ENCODE measurements at places on chromosomes 11 and 22. TPM values are rescaled to one million over a fixed set of nuclear protein-coding genes. Genes with fewer than 3 reads are reported as not detected.
A peak's percentile ranks its signal among the peaks of the same experiment; 100 is the strongest.

DNA sequence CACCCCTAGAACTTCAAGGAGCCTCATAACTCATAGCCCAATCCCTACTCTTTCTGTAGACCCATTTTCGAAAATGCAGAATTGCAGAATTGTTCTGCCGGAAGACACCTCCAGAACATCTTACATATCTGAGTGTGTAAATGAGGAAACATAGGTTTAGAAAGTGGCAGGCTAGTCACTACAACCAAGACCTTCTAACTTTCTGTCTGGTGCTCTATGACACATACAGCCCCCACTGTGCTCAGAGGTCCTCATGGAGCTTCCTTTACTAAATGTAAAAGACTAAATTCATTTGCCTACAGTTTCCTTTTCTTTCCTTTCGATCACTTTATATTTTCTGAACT lies 132.1 kb upstream of the DDI1 start:
- no peak for DNase-seq

GRCh38 chr11:115464269-115464668 lies 39.9 kb downstream of the CADM1 start:
- DNase-seq = peak; percentile 48

- DNase-seq = no peak
Observed at GRCh38 chr11:65404210-65404609, 17.8 kb downstream of the FRMD8 start.

GRCh38 chr22:20154602-20155187 lies 3.8 kb upstream of the CCDC188 start:
- no peak for DNase-seq

Gene TECTA
- total RNA-seq = 0.11 TPM

Gene CELSR1
- total RNA-seq = 24.9 TPM

GRCh38 chr11:85946221-85946620 lies 91.0 kb downstream of the CCDC83 start:
- DNase-seq = no peak

- DNase-seq = no peak
Observed at GRCh38 chr11:130396965-130397364, 31.4 kb downstream of the ADAMTS8 start.

GRCh38 chr11:13939961-13940906 lies 22.3 kb upstream of the SPON1 start:
- DNase-seq = peak; percentile 35

GRCh38 chr22:28674121-28674563 lies 5.5 kb downstream of the TTC28 start:
- no peak for DNase-seq

DNA sequence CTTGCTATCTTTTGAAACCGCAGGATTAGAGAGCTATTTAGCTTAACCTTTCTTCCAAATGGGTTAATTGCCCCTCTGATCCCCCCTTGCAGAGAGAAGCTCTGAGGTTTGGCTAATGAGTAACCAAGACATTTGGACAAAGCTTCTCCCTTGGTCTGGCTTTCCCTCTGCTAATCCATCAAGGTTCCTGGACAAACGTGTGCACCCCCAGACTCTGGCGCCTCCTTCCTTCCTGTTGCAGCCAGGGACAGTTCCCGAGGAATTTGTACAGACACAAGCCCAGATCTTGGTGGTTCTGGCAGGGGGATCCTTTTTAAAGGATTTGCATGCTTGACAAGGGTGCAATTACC lies 1.6 kb downstream of the KIAA1671 start:
- no peak for DNase-seq

DNA sequence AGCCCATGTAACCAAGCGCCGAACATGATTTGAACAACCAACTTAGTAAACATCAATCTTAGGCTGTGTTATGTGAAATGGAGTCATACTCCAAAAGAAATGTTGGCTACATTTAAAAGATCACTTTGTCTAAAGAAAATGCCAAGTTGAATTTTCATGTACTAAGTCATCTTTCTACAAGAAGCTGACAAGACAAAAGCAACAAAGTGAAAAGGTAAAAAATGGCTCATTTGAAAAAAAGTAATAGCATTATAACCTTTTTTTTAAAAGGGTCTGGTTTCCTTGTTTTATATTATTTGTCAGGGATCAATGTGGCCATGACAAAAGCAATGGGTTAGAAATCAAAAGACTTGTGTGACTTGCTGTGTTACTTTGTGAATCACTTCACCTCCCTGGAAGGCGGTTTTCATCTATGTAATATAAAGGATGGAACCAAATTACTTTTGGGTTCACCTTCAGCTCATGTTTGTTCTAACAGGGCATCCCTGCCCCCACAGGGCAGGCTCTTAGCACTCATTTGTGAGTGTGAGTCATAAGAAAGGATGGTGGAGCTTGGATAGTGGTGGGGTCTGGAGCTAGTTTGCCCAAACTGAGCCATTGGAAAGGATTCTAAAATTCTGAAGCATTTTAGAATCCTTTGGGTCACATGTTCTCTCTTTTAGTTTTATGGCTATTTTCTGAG lies 131.9 kb upstream of the MTMR2 start:
- DNase-seq = no peak

Gene LARGE2
- 48.1 TPM for total RNA-seq

Gene DTX4
- total RNA-seq = 5.7 TPM

- DNase-seq = no peak
Observed at GRCh38 chr11:72908032-72908676, 93.9 kb downstream of the ATG16L2 start.

DNA sequence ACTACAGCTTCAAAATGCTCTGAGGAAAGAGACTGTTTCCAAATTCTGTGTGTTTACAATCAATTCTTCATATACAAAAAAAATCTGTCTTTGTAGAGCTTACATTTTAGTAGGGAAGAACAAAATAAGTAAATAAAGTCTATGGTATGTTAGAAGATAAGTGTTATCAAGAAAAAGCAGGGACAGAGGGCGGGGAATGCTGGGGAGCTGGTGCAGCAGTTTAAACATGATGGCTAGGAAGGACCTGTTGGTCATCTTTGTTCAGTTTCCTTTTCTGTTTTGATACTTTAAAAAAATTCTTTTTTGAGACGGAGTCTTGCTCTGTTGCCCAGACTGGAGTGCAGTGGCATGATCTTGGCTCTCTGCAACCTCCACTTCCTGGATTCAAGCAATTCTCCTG lies 16.1 kb downstream of the TMEM25 start:
- DNase-seq = no peak

- peak; percentile 89 for DNase-seq
Observed at GRCh38 chr11:73493956-73494598, 103.8 kb downstream of the FAM168A start.

DNA sequence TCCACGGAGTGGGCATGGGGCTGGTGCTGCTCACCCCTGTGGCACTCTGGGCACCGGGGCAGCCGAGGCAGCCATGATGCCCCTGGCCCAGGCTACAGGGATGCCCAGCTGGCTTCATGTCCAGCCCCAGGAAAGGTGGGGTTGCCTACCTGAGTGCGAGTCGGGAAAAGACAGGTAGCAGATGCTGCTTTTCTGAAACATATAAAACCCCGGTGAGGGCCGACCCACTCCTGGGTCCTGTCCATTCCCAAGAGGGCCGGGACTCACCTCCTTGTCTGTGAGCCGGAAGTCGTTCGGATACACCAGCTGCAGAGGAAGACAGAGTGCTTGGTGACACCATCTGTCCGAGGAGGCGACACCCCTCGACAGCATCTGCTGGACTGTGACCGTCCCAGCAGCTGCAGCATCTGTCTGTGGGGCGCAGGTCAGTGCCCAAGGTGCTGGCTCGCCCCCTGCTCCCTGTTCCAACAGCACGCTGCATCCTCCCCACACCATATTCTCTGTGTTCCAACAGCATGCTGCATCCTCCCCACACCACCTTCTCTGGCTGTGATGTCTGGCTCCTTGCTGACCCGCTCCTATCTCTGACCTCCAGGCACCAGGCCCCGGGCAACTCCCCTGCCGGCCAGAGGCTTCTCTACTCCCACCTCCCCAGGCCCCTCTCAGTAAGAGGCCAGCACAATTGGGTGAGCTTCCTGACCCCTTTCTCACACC lies 8.0 kb downstream of the DENND6B start:
- no peak for DNase-seq

Gene OR5D14
- not detected for total RNA-seq

GRCh38 chr11:67278939-67279588 lies 10.0 kb upstream of the ANKRD13D start:
- no peak for DNase-seq

GRCh38 chr11:62863687-62864335 lies 16.9 kb upstream of the SLC3A2 start:
- no peak for DNase-seq

Gene TSGA10IP
- total RNA-seq = not detected

- DNase-seq = no peak
Observed at GRCh38 chr11:19666951-19667350, 45.7 kb upstream of the NAV2 start.

Gene PTPRCAP
- 0.32 TPM for total RNA-seq

GRCh38 chr11:126466236-126467045 lies 111.0 kb downstream of the ST3GAL4 start:
- DNase-seq = no peak

- no peak for DNase-seq
Observed at GRCh38 chr11:134640971-134641968, 229.2 kb upstream of the B3GAT1 start.

GRCh38 chr11:10898003-10898762 lies 40.3 kb upstream of the ZBED5 start:
- DNase-seq = no peak

DNA sequence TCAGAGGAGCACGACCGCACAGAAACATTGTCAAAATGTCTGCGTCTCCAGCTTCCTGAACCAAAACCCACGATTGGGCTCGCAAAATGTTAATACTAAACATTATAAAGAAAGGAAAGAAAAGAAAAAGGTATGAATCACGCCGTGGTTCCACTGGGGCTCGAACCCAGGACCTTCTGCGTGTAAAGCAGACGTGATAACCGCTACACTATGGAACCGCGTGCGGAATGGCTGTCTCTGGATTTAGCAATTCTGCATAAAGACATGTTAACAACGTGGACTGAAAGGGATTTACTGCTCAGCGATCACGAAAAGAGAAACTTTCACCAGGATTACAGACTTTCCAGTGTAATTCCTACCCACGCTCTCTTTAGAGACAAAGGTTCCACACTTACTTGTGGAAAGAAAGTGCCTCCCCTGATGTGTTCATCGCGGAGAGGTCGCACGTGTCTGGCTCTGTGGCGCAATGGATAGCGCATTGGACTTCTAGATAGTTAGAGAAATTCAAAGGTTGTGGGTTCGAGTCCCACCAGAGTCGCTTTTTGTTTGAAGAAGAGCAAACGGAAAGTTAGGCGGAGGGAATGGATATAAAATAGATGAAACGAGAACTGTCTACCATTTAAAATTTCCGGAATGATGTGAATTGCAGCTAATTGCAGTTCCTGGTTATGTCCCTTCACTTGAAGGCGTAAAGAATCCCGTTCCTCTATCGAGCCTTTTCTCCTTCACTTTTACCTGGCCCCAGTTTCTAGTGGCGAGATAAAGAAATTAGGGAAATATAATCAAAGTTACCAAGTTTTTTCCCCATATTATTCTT lies 39.7 kb downstream of the OR4D9 start:
- DNase-seq = peak; percentile 90

Gene CHRM4
- not detected for total RNA-seq

DNA sequence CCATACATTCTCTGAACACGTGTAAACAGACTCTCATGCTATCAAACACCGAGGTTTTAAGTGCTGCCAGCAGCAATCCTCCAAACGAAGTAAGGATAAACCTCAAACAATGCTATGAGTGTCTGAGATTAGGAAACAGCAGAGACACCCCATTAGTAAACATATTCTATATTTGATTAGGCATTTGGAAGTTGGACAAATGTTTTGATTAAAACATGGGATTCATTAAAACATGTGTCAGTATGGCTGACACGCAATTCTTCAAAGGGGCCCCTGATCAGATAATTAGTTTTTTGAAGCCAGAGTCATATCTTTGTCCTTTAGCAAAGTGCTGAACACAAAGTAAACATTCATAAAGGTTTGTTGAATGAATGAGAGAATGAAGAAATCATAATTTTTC lies 33.2 kb upstream of the BLID start:
- DNase-seq = no peak

Gene SNX32
- total RNA-seq = 0.11 TPM

DNA sequence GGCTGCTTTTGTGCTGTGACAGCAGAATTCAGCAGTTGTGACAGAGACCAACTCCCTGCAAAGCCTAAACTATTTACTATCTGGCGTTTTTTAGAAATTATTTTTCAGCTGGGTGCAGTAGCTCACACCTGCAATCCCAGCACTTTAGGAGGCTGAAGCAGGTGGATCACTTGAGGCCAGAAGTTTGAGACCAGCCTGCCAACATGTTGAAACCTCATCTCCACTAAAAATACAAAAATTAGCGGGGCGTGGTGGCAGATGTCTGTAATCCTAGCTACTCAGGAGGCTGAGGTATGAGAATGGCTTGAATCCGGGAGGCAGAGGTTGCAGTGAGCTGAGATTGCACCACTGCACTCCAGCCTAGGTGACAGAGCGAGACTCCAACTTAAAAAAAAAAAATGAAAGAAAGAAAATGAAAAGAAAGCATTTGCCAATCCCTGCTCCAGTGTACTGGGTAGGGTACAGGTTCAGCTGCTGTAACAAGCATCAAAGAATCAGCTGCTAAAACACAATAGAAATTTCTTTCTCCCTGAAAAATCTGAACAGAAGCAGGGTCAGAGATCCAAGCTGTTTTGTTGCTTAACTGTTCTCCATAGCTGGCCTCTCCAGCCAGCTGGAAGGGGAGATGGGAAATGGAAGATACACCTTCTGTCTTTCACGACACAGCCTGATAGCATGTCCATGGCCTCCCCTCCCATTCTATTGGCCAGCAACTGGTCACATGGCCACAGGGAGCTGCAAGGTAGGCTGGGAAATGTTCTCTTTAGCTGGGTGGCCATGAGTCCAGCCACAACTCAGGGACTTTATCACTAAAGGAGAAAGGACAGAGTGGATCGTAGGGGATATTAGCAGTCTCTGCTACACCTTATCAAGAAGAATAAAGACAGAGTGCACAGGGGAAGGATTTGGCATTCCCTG lies 8.5 kb upstream of the NCF4 start:
- DNase-seq = no peak

- no peak for DNase-seq
Observed at GRCh38 chr11:92364177-92364576, 139.6 kb downstream of the FAT3 start.

GRCh38 chr11:12131943-12132789 lies 21.8 kb downstream of the MICAL2 start:
- DNase-seq = no peak

- no peak for DNase-seq
Observed at GRCh38 chr11:84019571-84020194, 733.5 kb upstream of the CCDC90B start.

Gene CDC42BPG
- total RNA-seq = 11.1 TPM

- DNase-seq = peak; percentile 5
Observed at GRCh38 chr11:109490953-109491635, 69.1 kb downstream of the C11orf87 start.

GRCh38 chr11:68402355-68403031 lies 58.1 kb upstream of the PPP6R3 start:
- DNase-seq = no peak

GRCh38 chr11:100719809-100720221 lies 32.7 kb downstream of the ARHGAP42 start:
- peak; percentile 64 for DNase-seq

- DNase-seq = peak; percentile 74
Observed at GRCh38 chr11:16956538-16957153, 57.6 kb downstream of the PLEKHA7 start.

Gene CNGA4
- 0.07 TPM for total RNA-seq

GRCh38 chr22:45496451-45496941 lies 6.2 kb upstream of the FBLN1 start:
- no peak for DNase-seq

Gene RABL2B
- total RNA-seq = 20.7 TPM

GRCh38 chr22:32050678-32051515 lies 7.8 kb downstream of the SLC5A1 start:
- peak; percentile 97 for DNase-seq
